Uterus (tissue), 4 donors: ENCODE measurements at places on chromosomes 6 and 20.

DNA sequence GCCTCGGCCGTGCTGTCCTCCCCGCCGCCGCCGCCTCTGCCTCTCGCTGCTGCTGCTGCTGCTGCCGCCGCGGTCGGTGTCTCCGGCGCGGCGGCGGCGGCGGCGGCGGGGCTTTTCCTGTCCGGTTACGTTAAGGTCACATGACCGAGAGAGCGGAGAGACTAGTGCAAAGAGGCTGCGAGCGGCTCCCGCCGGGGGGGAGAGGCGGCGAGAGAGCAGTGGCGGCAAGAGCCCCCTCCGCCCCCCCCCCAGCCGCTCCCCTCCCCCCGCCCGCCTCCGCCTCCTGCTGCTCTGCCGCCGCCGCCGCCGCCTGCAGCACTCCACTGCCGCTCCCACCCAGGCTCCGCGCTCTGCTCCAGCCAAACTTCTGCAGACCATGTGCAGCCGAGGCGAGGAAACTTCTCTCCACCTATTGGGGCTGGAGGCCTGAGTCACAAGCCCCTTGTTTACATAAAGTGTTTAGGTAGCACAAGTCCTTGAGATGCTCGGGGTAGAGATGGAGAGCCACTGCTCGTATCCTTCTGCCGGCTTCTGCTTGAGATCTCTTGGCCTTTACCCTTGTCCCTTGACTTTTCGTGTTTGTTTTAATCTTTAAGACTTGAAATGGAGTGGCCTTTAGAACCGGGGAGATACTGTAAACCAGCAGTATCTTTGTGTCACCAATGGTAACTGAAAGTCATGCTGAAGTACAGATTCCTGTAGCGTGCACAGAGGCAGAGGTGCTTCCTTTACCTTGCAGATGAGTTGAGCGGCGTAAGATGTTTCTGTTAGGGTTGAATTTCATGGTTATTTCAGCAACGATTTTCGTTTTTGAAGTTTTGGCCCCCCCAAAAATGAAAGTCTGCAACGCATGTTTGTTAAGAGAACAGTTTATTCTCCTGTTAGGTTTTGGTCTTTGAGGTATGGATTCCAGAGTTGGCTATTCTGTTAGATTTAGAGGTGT is at the start of gene ZBTB2:
Gene ZBTB2 (minus strand): TSS at position 89 of the 943 bp plus-strand sequence. CDS start 17,922 bp downstream, outside the sequence.
- H3K27ac ChIP-seq, result peak within 1 kb of the TSS; percentile 99
- no peaks in the 10 kb centered on the region for H3K36me3 ChIP-seq
- peak within 1 kb of the TSS; percentile 89 for H3K4me3 ChIP-seq
- H3K4me1 ChIP-seq, result peaks cover 10% of the 10 kb centered on the region
- no peaks in the 10 kb centered on the region for H3K27me3 ChIP-seq
- DNase-seq, result peak; percentile 76

GRCh38 chr20:60883496-60883895 is 368.6 kb upstream of the CDH4 start:
- no peaks in the 10 kb centered on the region for H3K36me3 ChIP-seq
- H3K4me1 ChIP-seq, result no peaks in the 10 kb centered on the region
- no peak for DNase-seq
- no peaks in the 10 kb centered on the region for H3K27me3 ChIP-seq

DNA sequence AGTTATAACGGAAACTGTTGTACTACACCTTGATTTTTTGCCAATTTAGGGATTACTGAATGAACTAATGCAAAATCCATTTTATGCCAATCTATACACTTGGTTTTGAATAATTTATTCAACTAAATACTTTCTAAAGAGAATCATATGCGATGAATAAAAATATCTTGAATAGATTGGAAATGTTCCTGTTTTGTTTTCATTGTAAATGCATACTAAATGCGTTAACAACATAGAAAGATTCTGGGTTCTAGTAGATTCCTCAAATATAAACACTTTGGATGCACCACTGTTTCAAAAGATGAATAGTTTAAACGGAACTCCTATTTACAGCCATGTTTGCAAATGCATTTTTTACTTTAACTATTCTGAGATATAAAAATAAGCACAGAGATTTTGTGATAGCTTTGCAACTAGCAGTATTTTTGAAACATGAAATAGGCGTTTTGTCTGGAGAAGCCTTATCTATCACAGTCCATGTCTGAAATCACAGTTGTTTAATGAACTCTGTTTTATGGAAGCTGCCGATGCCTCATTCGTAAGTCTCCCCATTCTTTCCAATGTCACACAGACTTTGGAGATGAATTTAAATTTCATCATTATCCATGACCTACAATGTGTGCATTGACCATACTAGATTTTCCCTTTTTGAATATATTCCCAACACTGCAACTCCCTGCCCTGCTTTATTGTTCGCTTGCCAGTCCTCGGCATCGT is 277.7 kb upstream of the QKI start:
- H3K27ac ChIP-seq, result no peak overlapping the region
- DNase-seq, result no peak
- no peaks in the 10 kb centered on the region for H3K36me3 ChIP-seq
- H3K27me3 ChIP-seq, result no peaks in the 10 kb centered on the region

GRCh38 chr6:140661691-140662090 is 1287.2 kb upstream of the CITED2 start:
- no peak overlapping the region for H3K4me3 ChIP-seq
- no peak overlapping the region for H3K27ac ChIP-seq
- H3K4me1 ChIP-seq, result no peaks in the 10 kb centered on the region
- H3K27me3 ChIP-seq, result no peaks in the 10 kb centered on the region
- H3K36me3 ChIP-seq, result no peaks in the 10 kb centered on the region

GRCh38 chr6:54981647-54982046 is 135.1 kb downstream of the FAM83B start:
- no peaks in the 10 kb centered on the region for H3K4me1 ChIP-seq
- no peak overlapping the region for H3K4me3 ChIP-seq
- no peaks in the 10 kb centered on the region for H3K36me3 ChIP-seq
- H3K27me3 ChIP-seq, result no peaks in the 10 kb centered on the region
- no peak overlapping the region for H3K27ac ChIP-seq

GRCh38 chr6:44668976-44669934 is 281.7 kb downstream of the CDC5L start:
- H3K4me3 ChIP-seq, result no peak overlapping the region
- peaks cover 5% of the 10 kb centered on the region for H3K4me1 ChIP-seq
- H3K36me3 ChIP-seq, result no peaks in the 10 kb centered on the region
- H3K27ac ChIP-seq, result no peak overlapping the region

GRCh38 chr6:38678178-38678760 is 24.7 kb downstream of the GLO1 start:
- no peaks in the 10 kb centered on the region for H3K36me3 ChIP-seq
- H3K27ac ChIP-seq, result no peak overlapping the region
- no peaks in the 10 kb centered on the region for H3K4me1 ChIP-seq
- no peak for DNase-seq
- H3K4me3 ChIP-seq, result no peak overlapping the region

GRCh38 chr20:25015986-25016385 is 23.4 kb upstream of the APMAP start:
- no peak for DNase-seq
- no peaks in the 10 kb centered on the region for H3K27me3 ChIP-seq
- no peaks in the 10 kb centered on the region for H3K4me1 ChIP-seq
- no peak overlapping the region for H3K4me3 ChIP-seq
- no peak overlapping the region for H3K27ac ChIP-seq
- no peaks in the 10 kb centered on the region for H3K36me3 ChIP-seq

GRCh38 chr6:73389854-73390253 is 4.8 kb upstream of the DDX43 start:
- H3K27ac ChIP-seq, result no peak overlapping the region
- H3K4me3 ChIP-seq, result no peak overlapping the region
- H3K4me1 ChIP-seq, result no peaks in the 10 kb centered on the region
- no peaks in the 10 kb centered on the region for H3K36me3 ChIP-seq
- no peaks in the 10 kb centered on the region for H3K27me3 ChIP-seq

GRCh38 chr20:38227420-38228360 is 32.8 kb downstream of the KIAA1755 start:
- H3K4me1 ChIP-seq, result no peaks in the 10 kb centered on the region
- H3K36me3 ChIP-seq, result no peaks in the 10 kb centered on the region
- H3K4me3 ChIP-seq, result no peak overlapping the region
- H3K27me3 ChIP-seq, result no peaks in the 10 kb centered on the region

GRCh38 chr20:46127396-46128010 is 9.4 kb downstream of the CD40 start:
- no peak for DNase-seq
- no peak overlapping the region for H3K4me3 ChIP-seq
- H3K4me1 ChIP-seq, result no peaks in the 10 kb centered on the region
- no peaks in the 10 kb centered on the region for H3K27me3 ChIP-seq
- no peaks in the 10 kb centered on the region for H3K36me3 ChIP-seq

DNA sequence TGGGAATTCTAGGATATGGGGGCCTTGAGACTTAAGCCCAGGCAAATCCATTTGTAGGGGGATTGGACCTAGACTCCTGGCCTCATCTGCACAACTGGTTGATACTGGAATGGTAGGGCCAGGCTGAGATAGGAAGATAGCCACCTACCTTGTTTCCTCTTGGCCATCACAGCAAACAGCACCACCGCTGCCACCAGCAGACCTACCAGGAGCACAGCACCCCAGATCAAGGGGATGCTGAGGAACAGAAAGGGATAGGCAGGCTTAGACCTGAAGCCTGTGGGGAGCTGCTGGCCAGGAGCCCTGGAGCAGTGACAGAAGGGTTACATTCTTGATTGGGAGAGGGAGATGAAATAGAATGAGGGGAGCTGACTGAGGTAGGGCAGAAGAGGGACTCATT is 3.5 kb downstream of the TREML1 start:
- no peaks in the 10 kb centered on the region for H3K36me3 ChIP-seq
- no peak overlapping the region for H3K27ac ChIP-seq
- no peaks in the 10 kb centered on the region for H3K27me3 ChIP-seq
- H3K4me3 ChIP-seq, result no peak overlapping the region
- no peak for DNase-seq
